Activated T-cell treated with anti-CD3 and anti-CD28 coated beads for 48 hours (primary cell): ENCODE measurements at places on chromosomes 6 and 20.

- no peak for DNase-seq
Measured at GRCh38 chr20:15256676-15257568, 919.5 kb upstream of the FLRT3 start.

DNA sequence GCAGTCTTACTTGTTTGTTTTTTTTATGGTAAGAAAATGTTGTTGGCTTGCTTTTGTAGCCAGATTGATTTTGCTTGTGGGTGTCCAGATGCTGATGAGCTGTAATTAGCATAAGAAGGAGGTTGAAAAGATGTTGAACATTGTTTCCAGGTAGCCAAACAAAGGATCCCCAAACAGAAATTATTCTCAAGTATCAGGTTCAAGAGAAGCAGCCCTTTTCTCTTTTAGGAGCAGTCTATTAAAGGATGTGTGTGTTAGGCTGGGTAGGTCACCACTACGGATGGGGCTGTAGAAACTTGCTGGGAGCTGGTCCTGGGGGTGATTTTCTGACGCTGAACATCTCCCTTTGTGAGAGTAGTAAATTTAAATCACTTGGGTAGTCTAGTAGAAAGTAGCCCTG is 86.9 kb upstream of the VSTM2L start:
- no peak for DNase-seq

DNA sequence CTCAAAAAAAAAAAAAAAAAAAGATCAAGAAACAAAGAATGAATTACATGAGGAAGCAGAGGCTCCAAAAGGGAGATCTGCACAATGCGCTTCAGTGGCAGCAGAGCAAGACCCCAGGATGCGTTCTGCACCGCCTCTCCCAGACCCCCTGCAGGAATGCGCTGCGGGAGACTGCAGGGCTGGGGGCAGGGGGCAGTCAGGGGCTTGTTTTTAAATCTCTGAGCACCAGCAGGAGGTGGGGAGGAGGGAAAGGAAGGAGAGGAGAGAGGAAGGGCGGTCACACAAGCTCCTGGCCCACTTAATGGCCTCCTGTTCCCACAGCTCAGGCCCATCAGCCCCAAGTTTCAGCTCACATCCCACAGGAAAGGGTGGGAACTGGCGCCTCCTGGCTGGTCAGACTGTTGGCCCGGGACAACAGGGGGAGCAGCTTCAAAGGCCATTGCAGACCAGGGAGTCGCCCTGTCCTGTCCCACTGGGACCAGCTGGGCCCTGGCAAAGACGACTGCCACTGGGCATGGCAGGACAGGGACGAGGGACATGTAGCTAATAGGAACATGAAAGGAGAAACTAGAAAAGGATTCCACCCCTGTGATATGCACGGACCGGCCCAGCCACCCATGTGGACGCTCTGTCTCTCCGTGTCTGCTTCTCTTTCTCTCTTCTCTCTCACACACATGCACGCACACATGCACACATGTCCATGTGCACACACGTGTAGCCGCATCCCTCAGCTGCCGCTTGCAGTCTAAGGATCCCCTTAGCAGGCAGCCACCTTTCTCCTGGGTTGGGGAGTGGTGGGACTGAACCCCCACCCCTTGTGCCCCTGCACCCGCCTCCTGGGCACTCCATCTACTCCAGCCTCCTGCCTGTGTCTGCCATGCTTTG is 34.7 kb downstream of the TFEB start:
- no peak for DNase-seq

DNA sequence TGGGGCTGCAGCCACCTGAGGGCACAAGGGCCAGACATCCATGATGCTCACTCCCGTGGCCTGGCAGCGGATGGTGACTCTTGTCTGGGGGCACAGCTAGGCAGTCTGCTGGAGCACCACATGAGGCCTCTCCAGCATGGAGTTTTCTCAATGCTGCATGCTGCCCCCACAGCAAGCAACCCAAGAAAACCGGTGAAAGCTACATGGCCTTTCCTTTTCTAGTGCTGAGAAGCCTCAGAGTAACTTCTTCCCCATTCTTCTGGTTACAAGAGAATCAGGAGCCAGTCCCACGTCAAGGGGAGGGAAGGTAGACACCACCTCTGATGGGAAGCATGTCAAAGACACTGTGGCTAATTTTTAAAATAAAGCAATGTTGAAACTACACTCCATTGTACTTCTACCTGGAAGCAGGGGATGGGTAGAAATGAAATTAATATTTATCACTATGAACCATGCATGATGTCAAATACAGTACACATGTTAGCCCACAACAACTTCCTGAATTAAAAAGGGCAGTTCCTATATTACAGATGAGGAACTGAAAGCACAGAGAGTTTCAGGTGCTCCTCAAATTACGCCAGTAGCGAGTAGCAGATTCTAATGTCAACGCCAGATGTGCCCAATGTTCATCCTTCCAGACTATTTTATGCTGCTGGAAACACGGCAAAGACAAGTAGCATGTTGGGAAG is 101.5 kb downstream of the LAMP5 start:
- DNase-seq = no peak

GRCh38 chr6:170025935-170026750 is 264.7 kb downstream of the DLL1 start:
- no peak for DNase-seq

DNA sequence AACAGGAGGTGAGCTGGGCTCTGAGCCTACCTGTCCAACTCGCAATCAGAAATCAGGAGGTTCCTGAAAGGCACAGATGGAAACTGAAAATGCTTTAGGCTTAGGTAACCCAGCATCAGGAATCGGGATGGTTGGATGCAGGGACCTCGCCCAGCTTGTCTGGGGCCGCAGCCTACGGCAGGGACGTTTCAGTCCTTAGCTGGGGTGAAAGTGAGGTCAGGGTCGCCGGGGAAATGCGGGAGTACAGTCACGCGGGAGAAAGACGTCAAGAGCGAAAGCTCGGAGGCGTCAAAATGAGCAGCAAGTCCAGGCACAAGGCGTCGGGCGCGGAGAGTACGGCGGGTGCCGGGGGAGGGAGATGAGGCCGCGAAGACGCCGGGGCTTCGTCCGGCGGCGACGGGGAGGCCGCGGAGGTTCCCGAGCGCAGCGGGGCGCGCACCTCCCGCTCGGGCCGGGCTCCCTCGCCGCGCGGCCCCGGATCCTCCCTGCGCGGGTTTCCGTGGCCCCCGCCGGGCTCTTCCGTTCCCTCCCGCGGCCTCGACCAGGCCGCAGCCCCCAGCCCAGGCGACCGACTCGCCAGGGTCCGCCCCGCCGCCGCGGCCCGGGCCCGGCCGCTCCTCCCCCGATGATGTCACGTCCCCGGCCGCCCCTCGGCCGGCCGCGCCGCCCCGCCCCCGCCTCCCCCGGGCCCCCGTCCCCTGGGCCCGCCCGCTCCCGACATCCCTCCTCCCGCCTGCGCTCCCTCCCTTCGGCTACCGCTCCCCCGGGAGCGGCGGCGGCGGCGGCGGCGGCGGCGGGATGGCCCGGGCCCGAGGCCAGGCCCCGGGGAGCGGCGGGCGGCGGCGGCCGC is at the start of gene EBF4:
Gene EBF4, plus strand, starts transcription at position 745 of the 850 bp plus-strand sequence. CDS start 866 bp downstream, outside the sequence.
- no peak for DNase-seq

GRCh38 chr6:133502441-133503335 is 261.5 kb downstream of the EYA4 start:
- no peak for DNase-seq

- DNase-seq = no peak
Measured at GRCh38 chr20:11724097-11724496, 193.6 kb upstream of the BTBD3 start.

DNA sequence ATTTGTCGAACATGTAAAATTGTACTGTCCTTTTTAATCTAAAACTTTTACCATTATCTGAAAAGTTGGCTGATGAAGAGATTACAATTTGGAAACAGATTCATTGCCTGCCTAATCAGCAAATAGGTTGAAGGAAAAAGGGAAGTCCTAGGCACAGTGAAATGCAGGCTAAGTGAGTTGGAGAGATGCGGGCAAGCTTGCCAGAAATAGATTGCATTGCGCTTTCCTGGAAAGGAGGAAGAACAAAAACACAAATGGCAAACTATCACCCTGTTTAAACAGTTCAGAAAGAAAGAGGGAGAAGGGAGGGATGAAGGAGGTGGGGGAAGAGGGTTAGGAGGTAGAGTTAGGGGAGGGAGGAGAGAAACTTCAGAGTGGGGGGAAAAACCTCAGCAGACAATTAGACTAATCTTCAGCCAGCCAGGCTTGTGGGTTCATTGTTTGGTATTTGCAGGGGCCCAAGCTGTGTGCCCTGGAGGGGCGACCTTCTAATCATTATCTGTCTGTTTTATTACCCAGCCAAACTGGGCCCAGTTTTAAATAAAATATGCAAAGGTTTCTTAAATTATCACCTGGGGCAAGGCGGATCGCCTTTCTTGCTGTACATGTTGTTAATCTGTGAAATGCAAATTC is 465.2 kb downstream of the TFAP2B start:
- no peak for DNase-seq

GRCh38 chr6:158013904-158014504 is 32.3 kb downstream of the SYNJ2 start:
- no peak for DNase-seq

GRCh38 chr6:39527792-39528564 is 197.2 kb downstream of the KIF6 start:
- no peak for DNase-seq

DNA sequence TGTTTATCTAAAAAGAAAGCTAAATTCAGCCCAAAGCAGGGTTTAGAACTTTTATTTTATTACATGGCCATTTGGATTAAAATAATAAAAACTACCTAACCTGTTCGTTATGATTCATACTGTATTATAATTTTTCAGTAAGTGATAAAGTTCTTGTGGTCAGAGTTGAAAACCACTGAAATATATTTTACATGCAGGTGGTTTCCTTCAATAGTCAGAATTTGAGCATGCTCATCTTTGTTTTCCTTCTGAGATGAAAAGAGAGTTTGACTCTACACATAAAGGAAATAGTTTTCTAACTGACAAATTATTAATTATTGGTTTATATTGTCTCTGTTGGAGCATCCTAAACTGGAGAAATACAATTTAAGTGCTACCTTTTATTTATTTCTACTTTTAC is 114.0 kb upstream of the FKBP1C start:
- DNase-seq = no peak

DNA sequence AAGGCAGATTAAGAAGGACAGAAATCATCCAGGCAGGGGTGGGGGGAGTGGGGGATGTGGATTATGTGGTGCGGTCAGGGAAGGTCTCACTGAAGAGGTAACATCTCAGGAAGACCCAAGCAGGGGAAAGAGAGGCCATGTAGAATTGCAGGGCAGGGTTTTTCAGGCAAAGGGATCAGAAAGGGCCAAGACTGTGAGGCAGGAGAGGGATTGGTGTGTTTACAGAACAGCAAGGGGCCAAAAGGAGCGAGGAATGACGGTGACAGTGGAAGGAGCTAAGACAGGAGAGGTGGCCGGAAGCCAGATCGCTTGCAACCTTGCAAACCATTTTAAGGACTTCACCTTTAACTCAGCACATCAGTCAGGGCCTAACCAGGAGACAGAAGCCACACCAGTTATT is 535.4 kb upstream of the JARID2 start:
- DNase-seq = no peak

DNA sequence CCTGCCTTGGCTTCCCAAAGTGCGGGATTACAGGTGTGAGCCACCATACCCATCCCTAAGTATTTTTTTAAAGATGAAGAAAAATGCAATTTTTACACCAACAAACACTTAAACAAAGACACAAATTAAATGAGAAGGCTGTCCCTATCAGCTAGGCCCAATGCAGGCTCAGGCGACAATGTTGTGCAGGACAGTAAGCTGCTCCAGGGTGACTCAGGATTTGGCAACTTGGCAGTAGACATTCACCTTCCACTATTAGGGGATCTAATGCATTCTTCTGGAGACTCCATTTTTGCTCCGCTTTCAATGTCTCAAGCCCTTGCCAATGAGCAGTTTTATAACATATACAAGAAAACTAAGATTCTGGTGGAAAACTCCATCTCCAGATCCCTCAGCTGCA is 19.7 kb downstream of the NDRG3 start:
- DNase-seq = no peak

GRCh38 chr20:3364323-3365013 is 43.0 kb downstream of the DNAAF9 start:
- DNase-seq = no peak

DNA sequence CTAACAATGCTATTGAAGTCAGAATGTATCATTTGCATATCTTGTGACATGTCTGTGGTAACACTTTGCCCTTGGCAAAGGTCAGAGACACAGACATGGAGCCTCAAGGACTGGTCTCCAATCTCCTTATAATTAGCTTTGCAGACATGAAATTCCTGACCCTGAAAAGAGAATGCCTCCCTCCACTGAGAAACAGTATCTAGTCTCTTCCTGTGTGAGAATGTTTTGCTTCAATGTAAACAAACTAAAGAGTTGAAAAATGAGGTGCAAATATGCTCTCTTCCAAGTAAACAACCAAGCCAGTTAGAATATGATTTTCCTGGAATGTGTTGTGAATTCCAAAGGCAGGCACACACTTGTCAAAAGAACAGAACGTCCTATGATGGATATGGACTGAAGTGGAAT is 407.1 kb upstream of the MARCKS start:
- DNase-seq = no peak

DNA sequence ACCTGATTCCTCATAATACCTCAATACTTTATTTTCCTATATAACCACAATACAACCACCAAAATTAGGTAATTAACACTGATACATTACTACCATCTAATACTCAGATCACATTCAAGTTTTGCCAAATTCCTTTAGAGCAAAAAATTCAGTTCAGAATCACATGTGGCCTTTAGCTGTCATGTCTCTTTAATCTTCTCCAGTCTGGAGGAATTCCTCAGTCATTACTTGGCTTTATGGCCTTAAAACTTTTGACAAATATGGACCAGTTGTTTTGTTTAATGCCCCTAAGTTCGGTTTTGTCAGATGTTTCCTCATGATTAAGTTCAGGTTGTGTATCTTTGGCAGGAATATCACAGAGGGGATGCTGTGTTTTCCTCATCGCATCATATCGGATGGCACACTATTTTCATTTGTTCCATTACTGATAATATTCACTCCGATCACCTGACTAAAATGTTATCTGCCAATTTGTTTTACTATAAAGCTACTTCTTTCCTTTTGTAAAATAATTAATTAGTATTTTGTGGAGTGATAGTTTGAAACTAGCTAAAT is 51.2 kb upstream of the AKIRIN2 start:
- DNase-seq = no peak

GRCh38 chr6:54801669-54802068 is 44.9 kb upstream of the FAM83B start:
- no peak for DNase-seq

GRCh38 chr6:16757332-16757731 is 3.9 kb downstream of the ATXN1 start:
- DNase-seq = no peak

GRCh38 chr6:3162067-3162497 is 4.7 kb upstream of the TUBB2A start:
- DNase-seq = no peak

GRCh38 chr6:36123270-36124139 is 6.8 kb upstream of the MAPK13 start:
- DNase-seq = peak; percentile 85

GRCh38 chr20:46545077-46545826 is 5.2 kb downstream of the OCSTAMP start:
- peak; percentile 45 for DNase-seq

GRCh38 chr20:46203510-46203837 is 85.4 kb downstream of the CD40 start:
- no peak for DNase-seq

GRCh38 chr6:103570431-103570830 is 1289.3 kb downstream of the HACE1 start:
- no peak for DNase-seq
